Large intestine (tissue), 12 donors: ENCODE measurements at places on chromosomes 5 and 9.
A peak's percentile ranks its signal among the peaks of the same experiment; 100 is the strongest.

DNA sequence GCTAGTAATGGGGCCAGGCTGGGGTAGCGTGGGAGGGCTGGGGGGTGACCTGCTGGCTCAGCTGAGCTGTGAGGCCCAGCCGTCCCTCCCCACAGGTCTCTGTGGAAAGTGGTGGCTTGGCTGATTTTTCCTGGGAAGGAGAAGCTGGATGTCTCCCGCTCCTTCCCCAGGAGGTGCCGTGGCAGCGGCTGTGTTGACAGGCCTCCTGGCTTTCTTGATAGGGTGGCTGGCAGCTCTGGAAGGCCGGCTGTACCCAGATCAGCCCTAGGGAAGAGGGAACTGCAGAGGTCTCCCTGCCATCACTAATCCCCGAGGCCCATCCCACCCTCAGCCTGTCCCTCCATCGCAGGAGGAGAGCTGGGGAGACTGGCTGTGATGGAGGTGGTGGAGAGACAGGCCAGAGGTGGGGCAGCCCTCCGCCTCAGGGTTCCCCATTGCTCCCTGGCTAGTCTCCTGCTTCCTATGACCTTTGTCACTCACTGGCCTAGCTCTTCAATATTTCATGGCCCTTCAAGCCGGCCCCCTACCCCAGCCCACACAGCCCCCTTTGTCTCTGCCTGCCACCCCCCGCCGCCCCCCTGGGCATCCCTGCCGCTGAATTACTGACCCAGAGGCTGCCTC, 6.8 kb downstream of the CXXC5 start:
- no peaks in the 10 kb centered on the region for H3K27me3 ChIP-seq
- H3K4me3 ChIP-seq = no peak overlapping the region
- H3K4me1 ChIP-seq = peaks cover 78% of the 10 kb centered on the region
- peak overlapping the region; percentile 92 for H3K27ac ChIP-seq
- peak; percentile 72 for DNase-seq

GRCh38 chr5:61401726-61402125, 69.7 kb downstream of the ZSWIM6 start:
- no peaks in the 10 kb centered on the region for H3K27me3 ChIP-seq
- H3K4me3 ChIP-seq = no peak overlapping the region
- no peaks in the 10 kb centered on the region for H3K36me3 ChIP-seq
- DNase-seq = no peak

- DNase-seq = no peak
- no peaks in the 10 kb centered on the region for H3K36me3 ChIP-seq
- H3K27me3 ChIP-seq = no peaks in the 10 kb centered on the region
- no peak overlapping the region for H3K4me3 ChIP-seq
- H3K4me1 ChIP-seq = no peaks in the 10 kb centered on the region
These were observed 55.0 kb upstream of the MARCHF11 start for GRCh38 chr5:16234598-16234997.

GRCh38 chr9:70474413-70474812, 60.0 kb upstream of the KLF9 start:
- no peak for DNase-seq
- peaks cover 5% of the 10 kb centered on the region for H3K27me3 ChIP-seq
- no peak overlapping the region for H3K4me3 ChIP-seq
- peaks cover 12% of the 10 kb centered on the region for H3K4me1 ChIP-seq
- H3K36me3 ChIP-seq = no peaks in the 10 kb centered on the region
- H3K27ac ChIP-seq = no peak overlapping the region

DNA sequence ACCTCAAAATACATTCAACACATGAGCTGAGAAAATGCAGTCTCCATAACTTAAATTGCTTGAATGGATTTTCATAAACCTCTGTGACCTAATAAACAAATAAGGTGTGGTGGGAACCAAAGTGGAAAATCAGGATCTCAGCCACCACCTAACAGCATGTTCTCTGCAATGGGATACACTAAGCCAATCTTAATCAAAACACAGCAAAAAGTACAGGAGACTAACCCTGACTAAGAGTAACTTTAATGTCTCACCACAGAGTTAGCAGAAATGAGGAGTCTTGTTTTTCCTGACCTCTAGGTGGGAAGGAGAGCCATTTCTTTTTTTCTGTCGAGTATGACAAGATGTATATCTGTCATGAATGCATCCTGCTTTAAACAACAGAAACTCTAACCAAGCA, 48.5 kb downstream of the PLK2 start:
- H3K27me3 ChIP-seq = no peaks in the 10 kb centered on the region
- no peak for DNase-seq
- H3K27ac ChIP-seq = no peak overlapping the region
- H3K36me3 ChIP-seq = no peaks in the 10 kb centered on the region
- H3K4me1 ChIP-seq = no peaks in the 10 kb centered on the region

DNA sequence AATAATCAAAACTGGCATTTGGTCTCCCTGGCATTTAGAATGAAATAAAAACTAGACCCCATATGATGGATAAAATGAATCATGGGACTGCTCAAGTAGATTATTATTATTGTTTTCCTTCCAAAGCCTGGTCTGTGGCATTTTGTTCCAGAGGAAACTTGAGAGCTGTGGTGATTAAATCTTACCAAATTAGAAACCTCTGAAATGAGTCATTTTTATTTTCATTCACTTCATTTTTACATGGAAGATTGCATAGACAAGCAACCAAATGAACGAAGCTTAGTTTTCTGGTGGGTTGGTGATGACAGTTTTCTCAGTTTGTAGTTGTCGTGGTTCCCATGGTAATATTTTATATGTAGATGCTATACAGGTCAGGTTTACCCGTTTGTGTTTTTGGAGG, 23.4 kb downstream of the PAM start:
- no peak for DNase-seq
- H3K27ac ChIP-seq = no peak overlapping the region
- H3K4me3 ChIP-seq = no peak overlapping the region
- H3K36me3 ChIP-seq = no peaks in the 10 kb centered on the region

DNA sequence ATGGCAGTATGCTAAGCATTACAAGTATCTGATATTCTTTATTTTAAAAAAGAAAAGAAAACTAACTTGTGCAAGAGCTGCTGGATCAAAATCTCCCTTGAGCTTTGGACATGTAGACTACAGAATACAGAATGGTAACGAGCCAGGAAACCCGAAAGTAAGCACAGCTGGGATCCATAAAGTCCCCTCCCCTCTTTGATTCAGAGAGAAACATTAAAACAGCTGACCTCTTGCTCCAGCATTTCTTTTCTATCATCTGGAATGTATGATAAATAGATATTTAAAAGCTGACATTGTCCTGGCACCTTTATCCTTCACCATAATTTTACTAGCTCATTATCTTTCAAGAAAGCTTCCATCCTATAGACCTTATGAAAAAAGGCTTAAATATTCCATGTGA, 28.2 kb upstream of the LPAR1 start:
- peaks cover 4% of the 10 kb centered on the region for H3K27me3 ChIP-seq
- peak overlapping the region; percentile 10 for H3K27ac ChIP-seq
- no peak overlapping the region for H3K4me3 ChIP-seq
- no peaks in the 10 kb centered on the region for H3K4me1 ChIP-seq
